ENCODE measurements at places on chromosomes 11 and 22.

DNA sequence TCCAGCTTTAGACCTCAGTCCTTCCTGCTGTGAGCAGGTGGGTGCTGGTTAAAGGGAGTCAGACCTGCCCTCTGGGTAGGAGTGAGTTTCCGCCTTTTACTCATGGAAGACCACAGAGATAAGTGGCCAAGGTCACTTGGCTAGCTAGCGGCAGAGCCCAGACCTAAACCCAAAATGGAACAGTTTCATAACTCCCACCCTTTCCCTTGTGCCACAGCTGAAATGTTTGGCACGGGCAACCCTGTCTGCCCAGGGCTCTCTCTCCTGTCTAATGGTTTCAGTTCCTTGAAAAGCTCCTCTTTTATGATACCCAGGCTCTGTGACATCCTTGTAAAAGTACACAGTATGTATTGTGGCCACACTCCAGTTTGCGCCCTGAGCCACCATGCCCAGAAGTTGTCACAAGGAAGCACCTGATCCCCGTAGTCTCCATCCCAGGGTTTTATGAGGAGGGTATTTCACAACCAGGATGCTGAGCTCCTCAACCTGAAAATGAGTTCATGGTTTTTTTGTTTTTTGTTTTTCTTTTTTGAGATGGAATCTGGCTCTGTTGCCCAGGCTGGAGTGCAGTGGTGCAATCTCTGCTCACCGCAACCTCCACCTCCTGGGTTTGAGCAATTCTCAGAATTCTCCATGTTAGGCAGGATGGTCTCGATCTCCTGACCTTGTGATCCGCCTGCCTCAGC is 5.1 kb downstream of the MB start:
- DNase-seq = no peak

- no peak for DNase-seq
These were observed 1.6 kb downstream of the TMEM132A start for GRCh38 chr11:60925868-60926267.

GRCh38 chr22:46977656-46978343 is 215.3 kb downstream of the TBC1D22A start:
- DNase-seq = no peak

- DNase-seq = no peak
These were observed 866 bp downstream of the EXPH5 start for GRCh38 chr11:108592591-108593213.

DNA sequence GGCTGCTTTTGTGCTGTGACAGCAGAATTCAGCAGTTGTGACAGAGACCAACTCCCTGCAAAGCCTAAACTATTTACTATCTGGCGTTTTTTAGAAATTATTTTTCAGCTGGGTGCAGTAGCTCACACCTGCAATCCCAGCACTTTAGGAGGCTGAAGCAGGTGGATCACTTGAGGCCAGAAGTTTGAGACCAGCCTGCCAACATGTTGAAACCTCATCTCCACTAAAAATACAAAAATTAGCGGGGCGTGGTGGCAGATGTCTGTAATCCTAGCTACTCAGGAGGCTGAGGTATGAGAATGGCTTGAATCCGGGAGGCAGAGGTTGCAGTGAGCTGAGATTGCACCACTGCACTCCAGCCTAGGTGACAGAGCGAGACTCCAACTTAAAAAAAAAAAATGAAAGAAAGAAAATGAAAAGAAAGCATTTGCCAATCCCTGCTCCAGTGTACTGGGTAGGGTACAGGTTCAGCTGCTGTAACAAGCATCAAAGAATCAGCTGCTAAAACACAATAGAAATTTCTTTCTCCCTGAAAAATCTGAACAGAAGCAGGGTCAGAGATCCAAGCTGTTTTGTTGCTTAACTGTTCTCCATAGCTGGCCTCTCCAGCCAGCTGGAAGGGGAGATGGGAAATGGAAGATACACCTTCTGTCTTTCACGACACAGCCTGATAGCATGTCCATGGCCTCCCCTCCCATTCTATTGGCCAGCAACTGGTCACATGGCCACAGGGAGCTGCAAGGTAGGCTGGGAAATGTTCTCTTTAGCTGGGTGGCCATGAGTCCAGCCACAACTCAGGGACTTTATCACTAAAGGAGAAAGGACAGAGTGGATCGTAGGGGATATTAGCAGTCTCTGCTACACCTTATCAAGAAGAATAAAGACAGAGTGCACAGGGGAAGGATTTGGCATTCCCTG is 8.5 kb upstream of the NCF4 start:
- no peak for DNase-seq

GRCh38 chr11:103035791-103036434 is 56.0 kb downstream of the DCUN1D5 start:
- DNase-seq = peak; percentile 28

DNA sequence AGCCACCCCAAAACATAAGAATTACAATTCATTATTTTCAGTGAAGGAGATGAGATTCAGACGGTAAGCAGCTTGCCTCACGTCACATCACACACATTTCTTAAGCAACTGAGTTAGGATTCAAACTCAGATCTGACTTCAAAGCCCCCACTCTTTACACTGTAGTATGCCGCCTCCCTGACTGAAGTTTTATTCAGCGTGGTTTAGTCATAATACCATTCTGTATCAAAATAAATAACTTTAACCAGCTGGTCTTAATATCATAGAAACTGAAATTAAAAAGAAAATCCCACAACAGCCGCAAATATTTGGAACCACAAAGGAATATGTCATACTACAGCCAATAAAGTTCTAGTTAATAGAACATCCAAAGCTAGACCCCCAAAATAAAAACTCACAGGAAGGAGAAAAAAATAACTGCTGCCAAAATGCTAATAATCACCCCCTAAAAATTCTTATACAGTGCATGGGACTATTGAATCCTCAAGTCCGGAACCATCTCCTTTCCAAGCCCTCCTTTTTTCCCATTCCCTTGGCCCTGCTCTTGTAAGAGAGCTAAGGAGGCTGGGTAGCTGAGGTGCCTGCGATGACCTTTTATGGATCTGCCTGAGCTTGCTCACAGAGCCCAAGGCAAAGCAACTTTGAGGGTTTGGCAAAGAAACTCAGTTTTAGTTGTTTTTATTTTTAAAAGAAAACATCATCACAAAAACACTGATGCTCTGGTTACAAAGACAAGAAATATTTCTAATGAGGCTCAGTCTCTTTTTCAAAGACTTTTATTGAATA is 334.5 kb downstream of the TTC28 start:
- no peak for DNase-seq

DNA sequence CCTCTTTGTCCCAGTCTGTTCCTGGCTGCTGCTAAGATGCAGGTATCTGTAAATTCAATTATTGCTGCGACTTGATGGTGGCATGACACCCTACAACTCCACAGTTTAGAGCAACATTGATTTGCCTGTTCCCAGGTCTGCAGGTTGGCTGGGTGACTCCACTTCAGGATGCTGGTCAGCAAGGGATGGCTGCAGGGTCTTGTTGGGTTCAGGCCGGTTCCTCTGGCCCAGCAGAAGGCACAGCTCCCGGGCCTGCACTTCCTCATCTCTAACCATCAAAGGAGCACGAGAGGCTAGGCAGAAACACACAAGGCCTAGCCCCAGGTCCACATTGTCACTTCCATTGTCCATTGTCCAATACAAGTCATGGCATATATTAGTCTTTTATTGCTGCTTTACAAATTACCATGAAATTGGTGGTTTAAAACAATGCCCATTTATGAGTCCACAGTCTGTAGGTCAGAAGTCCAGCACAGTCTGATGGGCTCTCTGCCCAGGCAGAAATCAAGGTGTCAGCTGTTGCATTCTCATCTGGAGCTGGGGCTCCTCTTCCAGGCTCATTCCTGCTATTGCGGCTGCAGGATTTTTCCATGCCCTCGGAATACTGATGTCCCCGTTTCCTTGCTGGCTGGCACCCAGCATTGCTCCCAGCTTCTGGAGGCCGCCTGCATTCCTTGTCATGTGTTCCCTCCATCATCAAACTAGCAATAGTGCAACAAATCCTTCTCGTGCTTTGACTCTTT is 96.6 kb upstream of the LMO1 start:
- DNase-seq = no peak

DNA sequence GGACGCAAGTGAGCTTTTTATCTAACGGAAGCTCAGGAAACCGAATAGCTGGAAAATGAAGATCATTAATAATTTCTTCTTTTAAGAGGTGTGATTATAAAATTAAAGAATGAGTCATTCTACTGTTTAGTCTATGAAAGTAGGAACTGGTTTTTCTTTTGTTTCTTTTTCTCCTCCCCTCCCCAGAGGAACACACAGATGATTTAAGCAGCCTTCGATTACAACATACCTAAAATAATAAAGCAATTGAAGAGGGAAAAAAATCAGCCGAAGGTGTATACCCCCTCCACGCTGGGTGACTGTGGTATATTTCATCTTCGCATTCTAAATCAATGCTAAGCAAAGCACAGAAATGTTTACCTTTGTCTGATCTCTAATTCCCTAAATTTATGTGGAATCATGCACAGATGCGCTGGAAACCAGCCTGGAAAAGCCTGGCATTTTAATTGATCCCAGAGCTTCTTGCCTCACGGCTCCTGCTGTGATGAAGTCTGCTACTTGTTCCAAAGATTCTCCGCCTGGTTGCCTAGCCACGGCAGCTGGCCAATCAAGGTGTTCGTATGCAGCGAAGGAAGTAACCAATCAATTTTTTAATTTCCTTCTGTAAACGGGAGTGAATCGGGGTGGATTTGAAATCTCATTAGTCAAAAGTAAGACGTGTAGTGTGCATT is 133.9 kb downstream of the FANCF start:
- DNase-seq = peak; percentile 89

- no peak for DNase-seq
These were observed 19.8 kb downstream of the PRMT3 start for GRCh38 chr11:20407344-20407743.

DNA sequence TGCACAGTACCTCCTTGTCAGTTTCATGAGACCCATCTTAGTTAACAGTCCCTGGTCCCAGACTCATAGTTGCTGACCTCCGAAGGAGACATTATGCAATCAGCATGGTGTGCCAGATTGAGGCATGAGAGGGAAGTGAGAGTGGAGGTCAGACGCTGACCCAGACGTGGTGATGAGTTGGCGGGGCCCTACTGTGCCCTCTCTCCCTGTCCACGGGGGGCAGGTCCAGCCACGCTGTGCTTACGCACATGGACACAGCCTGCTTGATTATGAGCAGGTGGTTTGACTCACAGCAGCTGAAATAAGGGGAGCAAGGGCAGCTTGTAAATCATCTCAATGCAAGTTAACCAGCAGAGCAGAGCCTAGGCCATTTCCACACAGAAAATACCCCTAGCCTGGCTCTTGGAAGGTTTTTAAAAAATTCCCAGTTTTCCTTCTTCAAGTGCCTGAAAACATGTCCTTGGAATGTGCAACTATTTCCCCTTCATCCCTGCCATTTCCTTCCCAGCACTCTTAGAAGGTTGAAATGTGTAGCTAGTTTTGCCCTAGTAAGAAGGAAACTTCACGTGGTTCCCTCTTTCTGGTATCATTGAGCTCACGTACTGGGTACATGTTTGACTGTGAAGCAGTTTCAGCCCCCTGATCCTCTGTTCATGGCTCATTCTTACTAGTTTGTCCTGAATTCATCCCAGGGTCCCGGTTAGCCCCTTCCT is 122.6 kb upstream of the SORL1-AS1 start:
- DNase-seq = no peak

DNA sequence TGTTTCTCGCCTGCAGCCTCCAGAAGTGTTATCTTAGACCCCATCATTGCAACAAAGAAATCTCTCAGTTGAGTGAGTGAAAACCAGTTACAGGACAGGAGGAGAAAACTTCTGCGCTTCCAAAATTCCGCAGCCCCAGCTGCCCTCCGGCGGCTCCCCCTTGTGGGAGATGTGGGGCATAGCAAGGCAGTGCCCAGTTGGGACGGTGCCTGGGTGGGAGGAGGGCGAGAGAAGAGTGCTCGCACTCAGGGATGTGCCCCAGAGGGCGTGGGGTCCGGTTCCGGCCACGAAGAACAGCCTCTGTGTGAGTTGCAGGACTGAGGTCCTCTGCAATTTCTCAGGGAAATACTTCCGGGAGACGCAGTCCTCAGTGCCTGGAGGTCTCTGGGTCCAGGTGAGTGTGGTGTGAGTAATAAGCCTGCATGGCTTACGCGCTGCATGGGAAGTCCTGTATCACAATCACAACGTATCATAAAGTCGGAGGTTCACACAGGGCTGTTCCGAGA is 87.0 kb upstream of the BLID start:
- DNase-seq = no peak

GRCh38 chr11:26032241-26032640 is 299.7 kb upstream of the ANO3 start:
- DNase-seq = no peak

- DNase-seq = no peak
These were observed 32.7 kb downstream of the ASCL2 start for GRCh38 chr11:2237457-2238238.

DNA sequence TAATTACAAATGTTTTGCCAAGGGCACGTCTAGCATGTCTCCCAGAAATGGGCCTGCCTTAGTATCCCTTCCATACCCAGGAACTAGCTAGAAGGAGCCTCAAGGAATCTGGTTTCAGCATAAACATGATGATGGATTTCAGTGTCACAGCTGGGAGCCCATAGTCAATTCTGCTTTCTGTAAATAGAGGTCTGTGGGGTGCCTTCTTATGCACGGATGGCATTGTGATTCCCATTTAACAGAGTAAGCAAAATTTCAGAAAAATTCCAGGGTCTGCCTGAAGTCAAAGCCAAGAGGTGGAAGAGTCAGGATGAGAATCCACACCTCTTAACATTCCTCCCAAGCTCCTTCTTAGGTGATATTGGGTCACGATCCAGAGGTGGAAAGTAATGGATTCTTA is 12.1 kb downstream of the DUSP18 start:
- DNase-seq = no peak

- no peak for DNase-seq
These were observed 379.1 kb downstream of the MN1 start for GRCh38 chr22:27422442-27422841.

DNA sequence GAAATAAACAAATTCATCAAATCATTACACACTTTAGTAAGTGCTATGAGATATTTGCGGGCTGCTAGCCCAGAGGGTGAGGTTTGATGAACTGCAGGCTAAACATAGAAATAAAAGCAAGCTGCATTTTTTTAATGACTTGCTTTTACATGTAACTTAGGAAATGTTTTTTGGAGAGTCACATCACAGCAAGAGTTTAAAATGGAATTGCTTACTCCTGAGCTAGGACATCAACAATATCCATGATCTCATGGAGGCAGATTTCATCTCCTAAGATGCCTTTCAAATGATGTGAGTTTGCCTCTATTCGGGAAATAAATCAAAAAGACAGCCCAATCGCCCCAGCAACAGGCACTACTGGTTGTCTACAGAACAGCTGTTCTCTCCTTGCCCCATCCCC is 73.4 kb upstream of the CD44 start:
- no peak for DNase-seq

GRCh38 chr22:46625113-46625842 is 5.1 kb downstream of the GRAMD4 start:
- no peak for DNase-seq

- no peak for DNase-seq
These were observed 17.4 kb upstream of the BACE1-AS start for GRCh38 chr11:117273550-117274289.

GRCh38 chr11:122230385-122230755 is 114.4 kb upstream of the BLID start:
- DNase-seq = no peak

DNA sequence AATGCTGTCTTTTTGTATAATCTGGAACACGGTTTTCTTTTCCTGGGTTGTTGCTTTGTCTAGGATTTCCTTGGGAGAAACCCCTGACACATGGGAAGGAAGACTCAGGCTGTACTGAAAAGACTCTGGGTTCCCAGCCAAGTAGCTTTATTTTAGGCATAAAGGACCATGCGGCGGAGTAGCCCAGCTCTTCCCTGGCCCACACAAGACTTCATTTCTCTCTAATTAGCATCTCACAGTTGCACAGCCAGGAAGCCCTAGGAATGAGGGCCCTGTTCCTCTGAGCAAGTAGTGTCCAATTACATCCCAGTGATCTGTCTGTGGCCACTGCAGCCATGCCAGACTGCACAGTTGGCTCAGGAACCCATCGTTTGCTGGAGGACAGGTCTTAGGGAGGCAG is 319.5 kb downstream of the TENM4 start:
- no peak for DNase-seq

Data from NCI-H1694 treated with DMSO at 0.1 percent for 48 hours (cell line).